Foreskin fibroblast (primary cell): ENCODE measurements at places on chromosomes 2 and 18.

GRCh38 chr2:240127191-240127750 lies 8.8 kb downstream of the COPS9 start:
- no peak for DNase-seq

GRCh38 chr18:44897411-44897810 lies 216.7 kb downstream of the SETBP1 start:
- DNase-seq = no peak

DNA sequence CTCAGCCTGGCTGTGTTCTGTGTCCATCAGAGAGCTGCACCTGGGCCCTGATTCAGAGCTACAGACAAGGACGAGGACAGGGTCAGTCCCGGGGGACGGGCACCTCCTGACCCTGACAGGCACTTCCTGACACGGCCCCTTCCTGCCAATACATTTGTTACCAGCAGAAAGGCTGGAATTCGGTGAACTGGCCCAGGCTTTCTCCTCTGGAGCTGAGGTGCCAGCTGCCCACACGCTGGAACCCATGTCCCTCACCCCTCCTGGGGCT lies 12.3 kb upstream of the ZNF519 start:
- no peak for DNase-seq

DNA sequence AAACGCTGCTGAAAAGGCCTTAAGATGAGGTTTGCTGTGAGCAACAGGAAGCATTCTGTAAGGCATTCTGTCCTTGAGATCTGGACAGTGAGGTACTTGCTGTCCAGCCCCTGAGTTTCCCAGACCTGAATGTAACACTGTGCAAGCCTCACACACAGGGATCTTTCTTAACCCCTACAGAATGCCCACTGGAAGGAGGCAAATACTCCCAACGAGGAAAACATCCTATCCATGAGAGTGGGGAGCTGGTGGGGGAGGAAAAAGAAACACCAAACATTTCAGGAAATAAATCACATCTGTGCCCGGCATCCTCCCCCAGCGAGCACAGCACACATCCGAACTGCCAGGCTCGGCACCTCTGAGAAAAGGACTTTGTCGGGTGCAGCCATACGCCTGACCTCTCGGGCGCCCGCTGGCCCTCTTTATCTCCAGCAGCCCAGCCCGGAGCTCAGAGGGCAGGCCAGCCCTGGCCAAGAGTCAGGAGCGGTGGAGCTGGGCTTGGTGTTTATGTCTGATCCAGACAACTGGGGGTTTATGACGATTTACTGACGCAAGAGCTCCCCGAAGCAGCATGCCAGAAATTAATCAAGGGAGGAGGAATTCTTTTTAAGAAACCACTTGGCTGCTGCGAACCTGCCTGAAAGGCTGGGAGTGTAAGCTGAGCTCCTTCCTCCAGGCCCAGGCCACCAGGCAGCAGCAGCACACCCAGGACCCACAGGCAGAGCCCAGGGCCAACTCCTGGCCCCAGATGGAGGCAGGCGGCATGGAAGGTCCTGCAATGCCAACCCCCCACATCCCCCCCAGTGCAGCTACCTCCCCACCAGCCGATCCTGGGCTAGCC lies 72.2 kb downstream of the HDAC4 start:
- DNase-seq = peak; percentile 78

DNA sequence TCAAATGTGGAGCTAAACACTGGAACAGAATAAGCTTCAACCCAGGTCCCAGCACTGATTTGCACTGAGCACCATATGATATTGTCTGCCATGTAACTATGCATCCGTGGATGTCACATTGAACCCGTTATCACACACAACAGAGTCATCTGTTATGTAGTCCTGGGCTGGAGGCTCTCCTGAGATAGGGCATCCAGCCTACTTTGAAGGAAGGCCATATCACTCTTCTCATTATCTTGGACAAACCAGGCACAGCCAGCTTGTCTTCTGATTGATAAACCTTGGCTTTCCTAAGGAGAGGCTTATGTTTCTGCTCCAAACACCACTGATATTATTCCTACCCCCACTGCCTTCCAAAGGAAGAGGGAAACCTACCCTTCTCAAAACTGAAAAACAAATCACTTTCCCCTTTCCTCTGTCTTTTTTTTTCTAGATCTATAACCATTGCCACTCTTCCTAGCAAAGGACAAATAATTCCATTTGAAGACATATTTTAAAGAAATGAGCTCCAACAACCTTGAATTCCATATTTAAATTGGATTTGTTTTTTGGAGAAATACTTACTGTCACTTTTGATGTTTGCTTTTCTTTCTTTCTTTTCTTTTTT lies 16.4 kb downstream of the RSAD2 start:
- no peak for DNase-seq

GRCh38 chr2:13106302-13106701 lies 389.6 kb downstream of the TRIB2 start:
- DNase-seq = no peak

- DNase-seq = no peak
Observed at GRCh38 chr2:148022351-148022750, 1.5 kb downstream of the MBD5 start.

DNA sequence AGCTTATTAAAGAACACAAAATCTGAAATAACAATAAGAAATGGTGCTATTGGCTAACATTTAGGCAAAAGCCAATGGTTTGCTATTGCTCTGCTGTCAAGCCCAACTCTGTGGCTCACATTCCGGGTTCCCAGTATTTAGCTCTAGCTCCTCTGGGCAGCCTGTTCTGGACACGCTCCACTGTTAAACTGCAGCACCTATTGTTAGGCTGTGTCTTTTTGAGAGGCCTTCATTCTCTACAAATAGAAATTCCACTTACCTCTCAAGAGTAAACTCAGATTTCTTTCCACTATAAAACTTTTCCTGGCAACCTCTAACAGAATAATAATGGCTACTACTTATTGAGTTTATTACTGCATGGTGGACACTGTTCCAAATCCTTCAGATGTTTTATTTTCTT lies 3.7 kb upstream of the KLHL14 start:
- DNase-seq = no peak

DNA sequence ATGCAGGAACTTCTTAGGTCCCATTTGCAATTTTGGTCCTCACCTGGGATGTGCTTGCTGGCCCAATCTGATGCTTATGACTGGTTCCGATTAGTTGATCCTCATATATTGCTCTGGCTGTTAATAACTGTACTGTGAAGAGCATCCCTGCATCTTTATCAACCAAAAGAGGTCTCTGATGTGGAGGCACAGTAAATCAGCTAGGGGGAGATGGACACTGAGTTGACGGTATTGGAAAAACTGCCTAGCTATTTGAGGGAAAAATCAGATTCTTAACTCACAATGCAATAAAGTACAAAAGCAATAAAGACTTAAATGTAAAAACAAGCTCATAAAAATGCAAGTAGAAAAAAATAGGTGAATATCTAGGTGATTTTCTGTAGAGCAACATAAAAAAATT lies 188.0 kb upstream of the TCF4 start:
- no peak for DNase-seq

- no peak for DNase-seq
Observed at GRCh38 chr2:109392816-109393661, 220.7 kb downstream of the SEPTIN10 start.

GRCh38 chr2:24164416-24164973 lies 10.4 kb upstream of the FAM228A start:
- no peak for DNase-seq

DNA sequence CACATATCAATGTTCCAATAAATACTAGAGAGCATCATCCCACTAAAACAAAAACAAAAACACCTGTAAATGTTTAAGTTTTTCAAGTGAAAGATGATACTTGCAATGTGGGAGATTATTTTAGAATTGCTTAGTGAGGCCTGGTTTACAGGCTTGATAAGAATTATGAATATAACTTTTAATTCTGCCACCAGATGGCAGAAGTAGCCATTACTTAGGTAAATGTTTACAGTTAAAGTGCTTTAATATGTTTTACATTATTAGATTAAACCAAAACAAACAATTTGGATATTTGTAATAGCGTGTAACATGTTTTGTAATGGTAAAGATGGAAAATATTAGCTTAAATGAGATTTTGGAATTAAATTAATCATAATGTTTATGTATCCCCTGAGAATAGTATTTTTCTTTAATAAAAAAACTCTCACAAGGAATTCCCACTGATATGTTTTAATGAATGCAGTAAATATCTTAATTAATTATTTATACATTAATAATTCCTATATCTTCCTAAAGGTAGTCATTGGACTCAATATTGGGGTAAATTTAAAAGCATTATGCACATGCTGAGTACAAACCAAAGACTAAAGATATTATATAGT lies 522.0 kb downstream of the SPAG16 start:
- peak; percentile 52 for DNase-seq

- no peak for DNase-seq
Observed at GRCh38 chr2:235713189-235713588, 219.3 kb downstream of the AGAP1 start.

- no peak for DNase-seq
Observed at GRCh38 chr2:166994588-166995336, 106.5 kb downstream of the XIRP2 start.
